Ascending aorta (tissue), 2 donors: ENCODE measurements at places on chromosomes 3 and 15. TPM values are rescaled to one million over a fixed set of nuclear protein-coding genes. Genes with fewer than 3 reads are reported as not detected.

The OXSM gene
- total RNA-seq, result not detected

The KLHL25 gene
- 12.6 TPM for total RNA-seq

The RASL12 gene
- 187 TPM for total RNA-seq

The MIX23 gene
- not detected for total RNA-seq

The COLQ gene
- total RNA-seq, result 4.6 TPM

The C3orf85 gene
- total RNA-seq, result not detected

The SEMA3G gene
- total RNA-seq, result 163 TPM

The CCDC39 gene
- not detected for total RNA-seq

The PLA2G4E gene
- total RNA-seq, result not detected

The ATP10A gene
- total RNA-seq, result 26.7 TPM

The CX3CR1 gene
- total RNA-seq, result not detected

The GPR15 gene
- total RNA-seq, result not detected

The MYRIP gene
- total RNA-seq, result 12.7 TPM

The SERINC4 gene
- not detected for total RNA-seq

The ARL6 gene
- 18.5 TPM for total RNA-seq

The PTH1R gene
- 10.3 TPM for total RNA-seq

The CD80 gene
- 3.2 TPM for total RNA-seq

The LYSMD2 gene
- total RNA-seq, result 45.3 TPM

The NUP210 gene
- 11.0 TPM for total RNA-seq

The MDFIC2 gene
- not detected for total RNA-seq

The GPR156 gene
- not detected for total RNA-seq

The NAALADL2 gene
- 5.9 TPM for total RNA-seq

The LCMT2 gene
- total RNA-seq, result 1.2 TPM

The ZNF662 gene
- total RNA-seq, result 7.7 TPM

The FBXO40 gene
- total RNA-seq, result not detected

The ISLR2 gene
- 0.64 TPM for total RNA-seq

The ACKR2 gene
- total RNA-seq, result 24.5 TPM

The PIF1 gene
- not detected for total RNA-seq

The MINDY4B gene
- total RNA-seq, result not detected

The ECE2 gene
- not detected for total RNA-seq

The ARNT2 gene
- 6.4 TPM for total RNA-seq

The KLHL24 gene
- total RNA-seq, result 26.6 TPM

The IQCF5 gene
- total RNA-seq, result not detected

The IL17RB gene
- not detected for total RNA-seq

The LPCAT4 gene
- 113 TPM for total RNA-seq

The DLEC1 gene
- 0.11 TPM for total RNA-seq

The FAM81A gene
- total RNA-seq, result not detected

The OXSR1 gene
- total RNA-seq, result 13.3 TPM

The ATP13A4 gene
- total RNA-seq, result not detected

The MAGEL2 gene
- 0.11 TPM for total RNA-seq

The TGM4 gene
- total RNA-seq, result not detected

The LIPH gene
- total RNA-seq, result 6.9 TPM

The MAP2K5 gene
- 1.1 TPM for total RNA-seq

The LRRC2 gene
- total RNA-seq, result not detected

The P3H2 gene
- 15.6 TPM for total RNA-seq

The ALDH1A3 gene
- 10.9 TPM for total RNA-seq

The ULK3 gene
- total RNA-seq, result 54.0 TPM

The STAB1 gene
- total RNA-seq, result 363 TPM

The SAMMSON gene
- total RNA-seq, result 2.2 TPM

The XIRP1 gene
- not detected for total RNA-seq

The DUSP7 gene
- 76.5 TPM for total RNA-seq

The GOLGA8R gene
- total RNA-seq, result not detected

The CLRN1 gene
- total RNA-seq, result not detected

The FBXL22 gene
- 0.43 TPM for total RNA-seq

The C3orf62 gene
- 0.43 TPM for total RNA-seq
